Activated T-cell treated with anti-CD3 and anti-CD28 coated beads, Interleukin-2, amount 50 U/mL, for 4 hours (primary cell): ENCODE measurements at places on chromosomes 2 and 18. TPM values are rescaled to one million over a fixed set of nuclear protein-coding genes. Genes with fewer than 3 reads are reported as not detected.

GRCh38 chr2:225002656-225003045 is 39.6 kb downstream of the DOCK10 start:
- peak; percentile 37 for DNase-seq

The HIBCH gene
- total RNA-seq = 23.1 TPM

The TFCP2L1 gene
- 0.05 TPM for total RNA-seq

The SCN2A gene
- total RNA-seq = not detected

The HOXD1 gene
- total RNA-seq = not detected
